ENCODE measurements at places on chromosomes 5 and 9. TPM values are rescaled to one million over a fixed set of nuclear protein-coding genes. Genes with fewer than 3 reads are reported as not detected.
A peak's percentile ranks its signal among the peaks of the same experiment; 100 is the strongest.

DNA sequence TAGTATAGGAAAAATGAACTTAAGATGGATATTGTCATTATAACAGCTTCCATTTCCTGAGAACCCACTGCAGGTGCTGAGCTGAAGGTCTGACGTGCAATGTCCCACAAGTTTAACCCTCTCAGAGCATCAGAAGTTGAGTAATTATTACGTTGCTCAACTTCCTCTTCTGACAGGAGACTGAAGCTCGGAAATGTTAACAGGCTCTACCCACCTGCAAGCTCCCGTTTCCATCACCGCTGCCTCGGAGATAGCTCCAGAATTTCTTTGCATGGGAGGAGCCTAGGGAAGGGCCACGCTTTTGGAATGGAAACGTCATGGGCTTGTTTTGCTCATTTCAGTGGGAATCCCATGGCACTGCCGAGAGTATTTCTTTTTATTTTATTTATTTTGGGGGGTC lies 1.0 kb upstream of the NTMT1 start:
- H3K27ac ChIP-seq: no peak overlapping the region
- peak overlapping the region; percentile 70 for H3K4me3 ChIP-seq
- DNase-seq: no peak

- no peaks in the 10 kb centered on the region for H3K4me1 ChIP-seq
- DNase-seq: no peak
- no peaks in the 10 kb centered on the region for H3K27me3 ChIP-seq
- no peaks in the 10 kb centered on the region for H3K36me3 ChIP-seq
- no peak overlapping the region for H3K27ac ChIP-seq
Measured at GRCh38 chr5:101112645-101113044, 209.6 kb upstream of the ST8SIA4 start.

- H3K27ac ChIP-seq: no peak overlapping the region
- H3K4me1 ChIP-seq: no peaks in the 10 kb centered on the region
- DNase-seq: no peak
- H3K27me3 ChIP-seq: no peaks in the 10 kb centered on the region
- H3K36me3 ChIP-seq: no peaks in the 10 kb centered on the region
- H3K4me3 ChIP-seq: no peak overlapping the region
Measured at GRCh38 chr5:137290373-137290772, 208.8 kb downstream of the SPOCK1 start.

- H3K36me3 ChIP-seq: no peaks in the 10 kb centered on the region
- no peaks in the 10 kb centered on the region for H3K4me1 ChIP-seq
- no peak overlapping the region for H3K4me3 ChIP-seq
- no peak overlapping the region for H3K27ac ChIP-seq
- no peaks in the 10 kb centered on the region for H3K27me3 ChIP-seq
- no peak for DNase-seq
Measured at GRCh38 chr9:101307524-101308213, 77.1 kb downstream of the BAAT start.

The PRSS3 gene
- total RNA-seq: not detected

- H3K4me3 ChIP-seq: no peak overlapping the region
- H3K4me1 ChIP-seq: no peaks in the 10 kb centered on the region
- DNase-seq: no peak
- no peaks in the 10 kb centered on the region for H3K36me3 ChIP-seq
- H3K27me3 ChIP-seq: no peaks in the 10 kb centered on the region
Measured at GRCh38 chr5:41240390-41240789, 27.1 kb upstream of the C6 start.

GRCh38 chr9:128051932-128052709 lies 15.0 kb downstream of the NAIF1 start:
- DNase-seq: no peak
- no peak overlapping the region for H3K27ac ChIP-seq
- H3K27me3 ChIP-seq: no peaks in the 10 kb centered on the region
- no peaks in the 10 kb centered on the region for H3K36me3 ChIP-seq

DNA sequence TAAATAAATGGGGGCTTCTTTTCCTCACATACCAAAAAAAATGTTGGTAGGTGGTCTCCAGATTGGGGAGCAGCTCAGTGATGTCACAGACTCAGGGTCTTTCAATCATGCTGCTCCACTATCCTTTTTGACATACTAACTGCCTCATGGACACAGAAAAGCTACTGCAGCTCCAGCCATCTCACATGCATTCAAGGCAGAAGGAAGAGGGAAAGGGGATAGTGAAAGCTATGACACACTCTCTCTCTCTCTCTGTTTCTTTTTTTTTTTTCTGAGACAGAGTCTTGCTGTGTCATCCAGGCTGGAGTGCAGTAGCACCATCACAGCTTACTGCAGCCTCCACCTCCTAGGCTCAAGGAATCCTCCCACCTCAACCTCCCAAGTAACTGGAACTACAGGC lies 7.9 kb upstream of the ADGRD2 start:
- no peak overlapping the region for H3K4me3 ChIP-seq
- DNase-seq: no peak
- no peaks in the 10 kb centered on the region for H3K27me3 ChIP-seq
- H3K4me1 ChIP-seq: no peaks in the 10 kb centered on the region

- H3K36me3 ChIP-seq: no peaks in the 10 kb centered on the region
- H3K4me1 ChIP-seq: peaks cover 3% of the 10 kb centered on the region
- DNase-seq: no peak
- no peak overlapping the region for H3K4me3 ChIP-seq
Measured at GRCh38 chr9:27365707-27366376, 68.9 kb upstream of the EQTN start.

DNA sequence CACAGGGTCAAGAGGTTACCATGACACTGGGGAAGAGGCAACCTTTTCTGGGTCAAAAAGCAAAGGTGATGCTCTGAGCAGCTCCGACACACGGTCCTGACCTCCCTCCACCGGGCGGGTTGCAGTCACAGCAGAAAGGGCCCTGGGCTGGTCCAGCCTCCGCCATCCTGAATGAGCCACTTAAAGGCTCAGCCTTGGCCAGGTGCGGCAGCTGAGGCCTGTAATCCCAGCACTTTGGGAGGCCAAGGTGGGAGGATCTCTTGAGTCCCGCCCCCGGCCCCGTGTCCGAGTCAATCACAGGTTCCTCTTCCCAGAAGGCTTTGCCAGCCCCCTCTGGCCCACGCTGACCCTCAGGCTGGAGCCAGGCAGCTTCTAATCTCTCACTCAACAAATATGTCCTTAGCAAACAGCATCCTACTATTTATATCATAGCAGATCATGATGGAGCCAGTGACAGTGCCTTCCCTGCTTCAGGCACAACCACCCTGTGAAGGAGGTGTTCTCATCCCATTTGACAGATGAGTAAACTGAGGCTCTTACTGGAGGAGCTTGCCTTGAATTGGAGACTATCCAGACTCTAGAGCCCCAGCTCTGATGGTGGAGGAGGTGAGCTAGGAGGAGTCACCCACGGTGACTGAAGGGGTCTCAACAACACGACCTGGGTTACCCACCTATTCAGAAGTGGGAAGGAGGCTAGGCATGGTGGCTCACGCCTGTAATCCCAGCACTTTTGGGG lies 79.1 kb downstream of the LRSAM1 start:
- H3K27ac ChIP-seq: peak overlapping the region; percentile 57
- H3K4me1 ChIP-seq: peaks cover 31% of the 10 kb centered on the region
- DNase-seq: no peak
- no peaks in the 10 kb centered on the region for H3K27me3 ChIP-seq
- H3K4me3 ChIP-seq: no peak overlapping the region

The RANBP3L gene
- total RNA-seq: not detected

The NFIB gene
- total RNA-seq: 99.9 TPM

- no peak for DNase-seq
- H3K4me3 ChIP-seq: no peak overlapping the region
- H3K27ac ChIP-seq: no peak overlapping the region
Measured at GRCh38 chr9:70614786-70615463, 200.5 kb upstream of the KLF9 start.

DNA sequence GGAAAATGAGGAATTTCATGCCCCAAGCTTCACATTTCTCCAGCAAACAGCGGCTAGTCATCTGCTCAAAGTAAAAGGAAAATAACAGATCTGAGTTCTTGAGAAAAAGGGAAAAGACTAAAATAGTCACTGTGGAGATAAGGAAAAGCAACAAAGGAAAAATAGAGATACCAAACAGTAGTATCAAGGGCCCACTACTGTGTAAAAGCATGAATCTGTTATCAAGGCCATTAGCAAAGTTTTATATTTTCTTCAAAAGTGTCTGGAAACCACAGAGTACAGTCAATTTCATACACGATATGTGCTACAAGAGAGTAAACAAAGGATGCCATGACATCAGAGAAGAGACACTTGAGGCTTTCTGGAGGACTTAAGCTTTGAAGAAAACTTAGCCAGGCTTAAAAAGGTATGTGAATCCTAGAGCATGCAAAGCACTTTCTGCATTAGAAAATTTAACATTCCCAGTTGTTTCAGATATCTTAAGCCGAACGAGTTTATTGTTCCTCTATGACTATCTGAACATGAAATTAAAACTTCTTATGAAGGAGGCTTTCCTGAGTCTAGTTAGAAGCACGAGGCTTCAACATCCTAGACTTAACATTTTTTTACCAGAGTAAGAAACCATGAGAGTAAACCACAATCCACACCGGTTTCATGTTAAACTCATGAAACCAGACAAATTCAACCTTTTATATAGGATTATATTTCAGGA lies 1.2 kb downstream of the TTC33 start:
- peak overlapping the region; percentile 91 for H3K27ac ChIP-seq
- no peaks in the 10 kb centered on the region for H3K27me3 ChIP-seq
- no peak for DNase-seq
- peak overlapping the region; percentile 83 for H3K4me3 ChIP-seq
- no peaks in the 10 kb centered on the region for H3K36me3 ChIP-seq

All from ascending aorta (tissue), 2 donors.